Retina (tissue), 1 donor: ENCODE measurements at places on chromosomes 4 and X.
A peak's percentile ranks its signal among the peaks of the same experiment; 100 is the strongest.

DNA sequence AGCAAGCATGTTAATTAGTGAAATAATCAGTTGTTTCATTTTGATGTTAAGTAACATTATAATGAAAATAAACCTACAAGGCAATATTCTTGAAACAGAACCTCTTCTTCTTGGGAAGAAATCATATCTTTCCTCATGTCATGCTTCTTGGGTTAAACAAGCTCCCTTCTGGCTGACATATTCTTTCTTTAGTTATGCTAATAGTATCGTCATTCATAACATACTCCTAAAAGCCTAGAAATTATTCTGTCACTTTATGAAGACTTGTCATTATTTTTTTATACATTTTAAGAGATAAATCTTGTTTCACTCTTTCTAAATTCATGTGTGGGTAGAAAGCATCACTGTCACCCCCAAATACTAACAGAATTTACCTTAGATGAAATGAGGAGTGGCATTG, 1047.0 kb upstream of the GRID2 start:
- DNase-seq: no peak

- no peak for DNase-seq
Measured at GRCh38 chr4:81988178-81988577, 385.6 kb downstream of the HNRNPD start.

GRCh38 chr4:112411781-112412550, 104.0 kb downstream of the NEUROG2 start:
- peak; percentile 60 for DNase-seq

- no peak for DNase-seq
Measured at GRCh38 chr4:123386609-123387008, 10.0 kb upstream of the SPRY1 start.

- no peak for DNase-seq
Measured at GRCh38 chr4:173159791-173160190, 8.8 kb upstream of the GALNT7 start.

GRCh38 chr4:83392562-83392961, 57.9 kb upstream of the HPSE start:
- no peak for DNase-seq

DNA sequence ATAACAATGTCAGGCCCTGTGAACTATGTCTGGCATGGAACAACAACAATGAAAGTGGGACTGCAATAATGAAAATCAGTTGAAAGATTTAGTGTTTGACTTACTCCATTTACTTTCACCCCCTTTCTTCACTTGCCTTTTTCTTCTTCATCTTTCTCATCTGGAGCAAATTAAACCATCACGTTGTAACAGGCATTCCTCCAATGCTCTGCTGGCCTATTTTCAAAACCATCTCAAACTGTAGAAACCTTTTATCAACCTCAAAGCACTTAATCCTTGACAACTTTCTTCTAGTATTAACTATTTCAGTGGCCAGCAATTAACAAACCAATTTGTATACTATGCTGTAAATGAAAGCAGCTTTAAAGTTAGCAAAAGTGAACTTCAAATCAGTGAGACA, 8.3 kb downstream of the KLHL13 start:
- DNase-seq: no peak

- peak; percentile 76 for DNase-seq
Measured at GRCh38 chrX:12138361-12139313, at the start of gene FRMPD4. FRMPD4 (plus strand) TSS chrX:12138473; CDS start chrX:12138972, 499 bp downstream.

DNA sequence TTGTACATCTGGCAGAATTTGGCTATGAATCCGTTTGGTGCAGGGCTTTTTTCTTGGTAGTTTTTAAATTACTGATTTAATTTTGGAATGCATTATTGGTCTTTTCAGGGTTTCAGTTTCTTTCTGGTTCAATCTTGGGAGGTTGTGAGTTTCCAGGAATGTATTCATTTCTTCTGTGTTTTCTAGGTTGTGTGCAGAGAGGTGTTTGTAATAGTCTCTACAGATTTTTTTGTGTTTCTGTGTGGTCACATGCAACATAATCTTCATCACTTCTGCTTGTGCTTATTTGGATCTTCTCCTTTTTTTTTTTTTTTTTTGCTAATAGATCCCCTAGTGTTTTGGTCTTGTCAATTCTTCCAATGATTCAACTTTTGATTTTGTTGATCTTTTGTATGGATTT, 77.6 kb downstream of the FAAH2 start:
- DNase-seq: no peak

DNA sequence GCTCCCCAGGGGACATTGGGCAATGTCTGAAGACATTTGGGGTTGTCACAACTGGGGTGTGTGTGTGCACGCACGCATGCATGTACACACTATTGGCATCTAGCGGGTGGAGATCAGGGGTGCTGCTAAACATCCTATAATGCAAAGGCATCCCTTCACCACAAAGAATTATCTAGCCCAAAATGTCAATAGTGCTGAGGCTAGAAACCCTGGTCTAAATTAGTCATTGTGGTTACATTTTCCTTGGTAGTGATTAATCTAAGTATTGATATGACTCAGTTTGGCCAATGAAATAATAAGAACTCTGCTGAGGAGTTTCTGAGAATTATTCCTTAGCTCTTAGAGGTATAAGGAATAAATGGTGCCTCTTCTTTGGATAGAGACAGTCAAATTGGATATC, 200.2 kb downstream of the CLCN4 start:
- no peak for DNase-seq

GRCh38 chrX:20309806-20310205, 43.1 kb upstream of the RPS6KA3 start:
- DNase-seq: no peak

GRCh38 chrX:41043674-41044345, 41.4 kb upstream of the USP9X start:
- DNase-seq: no peak
